ENCODE measurements at places on chromosomes 2 and 18. TPM values are rescaled to one million over a fixed set of nuclear protein-coding genes. Genes with fewer than 3 reads are reported as not detected.
A peak's percentile ranks its signal among the peaks of the same experiment; 100 is the strongest.

MAPK4 gene
- not detected for total RNA-seq

CCDC141 gene
- total RNA-seq = 0.78 TPM

ANKRD53 gene
- total RNA-seq = not detected

CCDC74A gene
- total RNA-seq = 1.6 TPM

VSNL1 gene
- total RNA-seq = not detected

ABCB6 gene
- 32.9 TPM for total RNA-seq

SLC4A5 gene
- 0.71 TPM for total RNA-seq

FOXD4L1 gene
- total RNA-seq = 0.32 TPM

- no peak overlapping the region for H3K4me3 ChIP-seq
- peaks cover 1% of the 10 kb centered on the region for H3K27me3 ChIP-seq
- no peaks in the 10 kb centered on the region for H3K36me3 ChIP-seq
- H3K27ac ChIP-seq = no peak overlapping the region
Measured at GRCh38 chr2:124530203-124530602, 505.1 kb downstream of the CNTNAP5 start.

- H3K4me3 ChIP-seq = no peak overlapping the region
- no peaks in the 10 kb centered on the region for H3K4me1 ChIP-seq
- no peak for DNase-seq
- H3K36me3 ChIP-seq = no peaks in the 10 kb centered on the region
- no peak overlapping the region for H3K27ac ChIP-seq
Measured at GRCh38 chr2:105510761-105511528, 112.1 kb upstream of the FHL2 start.

GRCh38 chr2:60152226-60152833, 401.1 kb downstream of the BCL11A start:
- H3K4me3 ChIP-seq = no peak overlapping the region
- peaks cover 6% of the 10 kb centered on the region for H3K27me3 ChIP-seq
- no peak overlapping the region for H3K27ac ChIP-seq
- no peak for DNase-seq

DNA sequence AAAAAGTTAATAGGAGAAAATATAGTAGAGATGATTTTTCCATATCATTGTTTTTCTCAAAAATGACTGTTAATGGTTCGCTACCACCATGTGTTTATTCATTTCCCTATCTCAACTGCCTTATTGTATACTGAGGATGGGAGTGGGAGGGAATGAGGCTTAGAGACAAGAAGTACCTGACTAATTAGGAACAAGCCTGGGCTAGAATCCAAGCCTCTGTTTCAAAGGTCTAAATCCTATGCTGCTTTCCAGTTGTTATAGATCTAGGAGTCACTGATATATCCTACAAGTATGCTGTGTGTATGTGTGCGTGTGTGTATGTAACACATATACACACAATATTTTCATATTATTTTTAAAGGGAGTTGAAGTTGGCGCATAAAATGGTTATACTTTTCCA, 465.9 kb downstream of the EPHA4 start:
- no peaks in the 10 kb centered on the region for H3K36me3 ChIP-seq
- peaks cover 7% of the 10 kb centered on the region for H3K4me1 ChIP-seq
- no peak overlapping the region for H3K27ac ChIP-seq
- no peak for DNase-seq
- no peak overlapping the region for H3K4me3 ChIP-seq

DNA sequence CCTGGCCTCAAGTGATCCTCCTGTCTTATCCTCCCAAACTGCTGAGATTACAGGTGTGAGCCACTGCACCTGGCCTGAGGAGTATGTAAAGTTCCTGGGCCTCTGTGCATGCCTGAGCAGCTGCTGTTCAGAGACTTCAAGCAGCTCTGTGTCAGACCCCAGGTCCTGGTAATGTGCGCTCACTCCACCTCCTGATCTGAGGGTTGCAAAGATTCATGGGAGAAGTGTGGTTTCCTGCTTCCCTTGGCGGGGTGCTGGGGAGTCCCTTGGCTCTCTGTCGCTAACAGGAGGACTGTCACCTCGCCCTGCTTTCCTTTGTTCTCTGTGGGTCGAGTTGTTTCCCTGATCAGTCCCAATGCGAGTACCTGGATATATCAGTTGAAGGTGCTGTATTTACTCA, 8.6 kb upstream of the IL36A start:
- H3K36me3 ChIP-seq = peaks cover 17% of the 10 kb centered on the region
- peak overlapping the region; percentile 48 for H3K4me3 ChIP-seq
- peak; percentile 81 for DNase-seq
- no peaks in the 10 kb centered on the region for H3K27me3 ChIP-seq

DNA sequence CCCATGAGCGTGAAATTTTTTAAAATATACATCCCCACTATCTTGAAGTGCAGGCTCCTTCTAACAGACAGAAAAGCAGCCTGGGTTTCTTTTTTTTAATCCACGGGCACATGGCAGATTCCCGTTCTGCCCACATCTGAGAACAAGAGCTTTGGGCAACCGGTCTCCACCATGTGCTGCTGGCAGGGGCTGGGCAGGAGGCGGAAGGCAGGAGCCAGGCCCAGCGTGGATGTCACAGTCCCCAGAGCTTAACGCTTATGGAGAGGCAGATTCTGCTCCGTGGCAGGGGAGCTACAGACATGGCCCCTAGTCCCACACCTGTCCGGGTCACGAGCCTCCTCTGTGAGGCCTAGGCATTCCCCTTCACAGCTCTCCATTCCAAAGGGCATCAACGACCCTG, 503.0 kb upstream of the MYT1L start:
- no peaks in the 10 kb centered on the region for H3K36me3 ChIP-seq
- DNase-seq = no peak
- no peaks in the 10 kb centered on the region for H3K27me3 ChIP-seq
- no peaks in the 10 kb centered on the region for H3K4me1 ChIP-seq
- no peak overlapping the region for H3K27ac ChIP-seq
- no peak overlapping the region for H3K4me3 ChIP-seq

DNA sequence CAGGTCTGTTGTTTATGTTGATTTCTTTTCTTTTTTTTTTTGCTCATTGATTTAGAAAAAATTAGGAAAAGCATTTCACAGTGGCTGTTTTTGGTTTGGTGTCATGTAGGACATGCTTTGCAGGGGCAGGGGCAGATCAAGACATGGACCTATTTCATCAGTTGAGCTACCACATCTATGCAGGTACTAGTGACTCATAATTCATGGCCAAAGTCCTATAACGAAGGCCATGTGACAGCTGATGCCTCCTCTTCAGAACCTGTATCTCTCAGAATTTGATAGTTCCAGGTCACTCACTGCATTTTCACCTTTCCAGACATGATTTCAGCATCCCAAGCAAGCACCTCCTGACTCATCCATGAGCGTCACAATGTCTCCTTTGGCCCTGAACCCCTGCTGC, 195.8 kb downstream of the ALK start:
- no peak overlapping the region for H3K27ac ChIP-seq
- H3K4me1 ChIP-seq = no peaks in the 10 kb centered on the region
- H3K27me3 ChIP-seq = peaks cover 8% of the 10 kb centered on the region
- H3K4me3 ChIP-seq = no peak overlapping the region
- no peak for DNase-seq
- no peaks in the 10 kb centered on the region for H3K36me3 ChIP-seq

- no peaks in the 10 kb centered on the region for H3K4me1 ChIP-seq
- no peaks in the 10 kb centered on the region for H3K27me3 ChIP-seq
- no peak overlapping the region for H3K27ac ChIP-seq
- no peak overlapping the region for H3K4me3 ChIP-seq
- peaks cover 19% of the 10 kb centered on the region for H3K36me3 ChIP-seq
Measured at GRCh38 chr2:15532996-15533395, 28.1 kb downstream of the NBAS start.

- no peak overlapping the region for H3K4me3 ChIP-seq
- H3K27ac ChIP-seq = no peak overlapping the region
- H3K4me1 ChIP-seq = no peaks in the 10 kb centered on the region
- DNase-seq = no peak
- H3K36me3 ChIP-seq = peaks cover 64% of the 10 kb centered on the region
Measured at GRCh38 chr2:15630121-15630977, 38.7 kb downstream of the DDX1 start.

- DNase-seq = no peak
- no peaks in the 10 kb centered on the region for H3K4me1 ChIP-seq
- no peak overlapping the region for H3K4me3 ChIP-seq
- peaks cover 2% of the 10 kb centered on the region for H3K27me3 ChIP-seq
Measured at GRCh38 chr2:71702071-71702970, 249.0 kb downstream of the DYSF start.

DNA sequence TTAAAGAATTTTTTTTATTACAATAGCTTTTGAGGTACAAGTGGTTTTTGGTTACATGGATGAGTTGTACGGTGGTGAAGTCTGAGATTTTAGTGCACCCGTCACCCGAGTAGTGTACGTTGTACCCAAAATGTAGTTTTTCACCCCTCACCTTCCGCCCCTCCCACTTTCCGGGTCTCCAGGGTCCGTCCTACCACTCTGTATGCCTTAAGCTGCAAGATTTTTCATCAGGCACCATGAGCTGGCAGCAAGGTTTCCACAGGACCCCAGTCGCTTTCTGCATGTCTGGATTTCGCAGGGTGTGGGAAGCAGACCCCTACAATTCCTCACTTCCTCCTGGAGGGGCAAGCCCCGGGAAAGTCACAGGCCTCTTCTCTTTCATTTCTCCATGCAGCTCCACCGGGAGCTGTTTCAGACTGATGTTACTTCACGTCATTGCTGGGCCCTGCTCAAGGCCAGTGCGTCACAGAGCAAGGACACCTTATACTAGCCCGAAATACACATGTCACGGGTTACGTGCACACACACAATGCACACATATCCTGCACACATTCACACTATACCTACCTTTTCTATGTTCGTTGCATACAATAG, 179.1 kb downstream of the ZFP36L2 start:
- no peak overlapping the region for H3K4me3 ChIP-seq
- peaks cover 31% of the 10 kb centered on the region for H3K4me1 ChIP-seq
- no peak for DNase-seq
- H3K27ac ChIP-seq = no peak overlapping the region

DNA sequence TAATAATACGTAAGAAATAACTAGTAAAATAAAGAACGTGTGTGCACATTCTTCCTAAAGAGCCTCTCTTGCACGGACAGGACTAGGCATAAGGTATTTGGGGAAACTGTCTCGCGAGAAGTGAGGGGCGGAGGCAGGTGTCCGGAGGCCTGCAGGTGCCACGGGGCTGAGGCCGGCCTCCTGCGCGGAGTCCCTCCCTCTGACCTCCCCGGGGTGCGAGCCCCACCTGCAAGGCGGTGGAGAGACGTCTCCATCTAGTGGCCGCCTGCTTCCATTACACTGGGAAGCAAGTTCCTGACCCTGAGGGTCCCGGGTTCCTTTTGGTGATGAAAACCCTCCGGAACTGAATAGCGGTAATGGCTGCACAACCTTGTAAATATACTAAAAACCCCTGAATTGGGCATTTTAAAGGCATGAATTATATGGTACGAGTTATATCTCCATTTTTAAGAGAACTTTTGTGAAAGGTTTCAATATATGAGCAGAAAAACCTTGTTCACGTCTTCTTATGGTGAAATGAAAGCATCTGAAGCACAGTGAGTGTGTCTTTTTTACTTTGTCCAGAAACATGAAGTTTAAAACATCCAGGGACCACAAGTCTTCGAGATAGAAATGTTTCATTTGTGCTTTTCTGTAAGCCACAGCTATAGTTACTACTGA, 35.5 kb upstream of the CTDP1 start:
- peak; percentile 49 for DNase-seq
- no peak overlapping the region for H3K4me3 ChIP-seq
- H3K36me3 ChIP-seq = no peaks in the 10 kb centered on the region

DNA sequence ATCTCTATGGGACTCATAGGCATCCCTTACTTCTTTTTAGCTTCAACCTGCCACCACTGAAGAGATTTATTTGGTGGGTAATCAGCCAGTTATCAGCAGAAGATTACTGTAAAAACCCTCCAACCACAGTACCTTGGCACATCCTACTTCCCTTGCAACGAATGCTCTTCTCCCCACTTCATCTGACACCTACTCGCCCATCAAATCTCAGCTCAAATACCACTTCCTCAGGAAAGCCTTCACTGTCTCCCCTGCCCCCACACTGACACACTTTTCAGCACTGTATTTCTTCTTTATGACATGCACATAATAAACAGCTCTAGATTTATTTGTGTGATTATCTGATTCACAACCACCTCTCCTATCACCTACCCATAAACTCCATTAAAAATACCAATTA, 3.1 kb downstream of the KDSR start:
- H3K27ac ChIP-seq = no peak overlapping the region
- H3K4me1 ChIP-seq = peaks cover 50% of the 10 kb centered on the region
- DNase-seq = peak; percentile 11
- H3K4me3 ChIP-seq = no peak overlapping the region
- H3K36me3 ChIP-seq = peaks cover 40% of the 10 kb centered on the region
- H3K27me3 ChIP-seq = no peaks in the 10 kb centered on the region

- no peak within 1 kb of the TSS for H3K4me3 ChIP-seq
- peaks cover 3% of the 10 kb centered on the region for H3K36me3 ChIP-seq
- peaks cover 22% of the 10 kb centered on the region for H3K4me1 ChIP-seq
- H3K27ac ChIP-seq = peak within 1 kb of the TSS; percentile 84
Measured at GRCh38 chr2:176122683-176123410, at the start of gene HOXD9. Gene HOXD9 (plus strand): TSS chr2:176122719. CDS start chr2:176122769, 50 bp downstream.

DNA sequence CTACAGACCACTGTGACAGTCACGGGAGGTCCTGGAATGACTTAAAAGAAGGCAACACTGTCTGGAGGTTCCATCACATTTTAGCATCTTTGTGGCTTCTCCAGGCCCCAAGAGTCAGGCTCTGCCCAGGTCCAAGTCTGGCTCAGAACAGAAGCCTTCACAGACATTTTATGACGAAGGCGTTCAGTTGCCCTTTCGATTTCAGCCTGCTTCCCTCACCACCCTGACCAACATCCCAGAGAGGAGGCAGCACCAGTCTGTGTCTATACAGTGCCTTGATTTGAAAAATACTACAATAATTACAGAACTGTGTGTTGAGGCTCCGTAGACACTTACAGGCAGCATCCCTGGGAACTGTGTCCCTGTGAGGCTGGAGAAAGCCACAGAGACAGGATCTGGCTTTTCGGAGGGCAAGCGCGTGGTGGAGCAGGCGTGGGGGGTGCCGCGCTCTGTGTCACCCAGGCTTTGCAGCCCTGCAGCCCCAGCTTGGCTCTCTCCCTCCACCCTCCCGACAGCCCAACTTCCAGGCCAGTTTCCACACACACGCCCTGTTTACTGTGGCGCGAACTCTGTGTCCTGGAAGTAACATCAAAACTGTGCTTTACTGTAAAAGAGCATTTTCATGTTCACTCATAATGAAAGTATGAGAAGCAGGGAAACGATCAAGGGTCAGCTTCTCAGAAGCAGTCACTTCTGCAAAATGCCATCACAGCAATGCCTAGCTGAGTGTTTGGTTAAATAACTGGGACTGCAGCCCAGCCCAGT, 153.5 kb upstream of the ALKAL2 start:
- no peak for DNase-seq
- H3K27ac ChIP-seq = no peak overlapping the region
- no peaks in the 10 kb centered on the region for H3K27me3 ChIP-seq
- peaks cover 32% of the 10 kb centered on the region for H3K4me1 ChIP-seq

DNA sequence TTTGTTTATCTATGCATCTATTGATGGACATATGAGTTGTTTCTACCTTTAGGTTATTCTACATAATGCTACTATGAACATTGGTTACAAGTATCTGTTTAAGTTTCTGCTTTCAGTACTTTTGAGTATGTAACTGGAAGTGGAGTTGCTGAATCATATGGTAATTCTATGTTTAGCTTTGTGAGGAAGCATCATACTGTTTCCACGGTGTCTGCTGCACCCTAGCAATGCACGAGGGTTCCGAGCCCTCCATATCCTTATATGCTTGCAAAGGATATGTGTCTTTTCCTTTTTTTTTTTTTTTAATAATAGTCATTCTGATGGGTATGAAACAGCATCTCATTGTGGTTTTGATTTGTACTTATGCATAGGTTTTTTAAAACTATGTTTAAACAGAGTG, 83.7 kb downstream of the FMNL2 start:
- peak overlapping the region; percentile 89 for H3K27ac ChIP-seq
- no peaks in the 10 kb centered on the region for H3K36me3 ChIP-seq
- peaks cover 61% of the 10 kb centered on the region for H3K4me1 ChIP-seq
- peak overlapping the region; percentile 40 for H3K4me3 ChIP-seq

Data from activated T-helper 1 cell treated with anti-CD3 and anti-CD28 coated beads, Interleukin-12 subunit alpha, Interleukin-12 subunit beta, Interleukin-2, Interleukin-4 antibody, amounts not matched to agents 30 ng/mL and 10 ng/mL and 1 ng/mL, durations not matched to agents 14 hours and 24 hours and 36 hours (primary cell).